ENCODE measurements at places on chromosomes 3 and 15.

GRCh38 chr3:136114421-136114820, 81.7 kb downstream of the MSL2 start:
- H3K4me3 ChIP-seq = no peak overlapping the region
- no peak for DNase-seq
- peaks cover 6% of the 10 kb centered on the region for H3K4me1 ChIP-seq
- no peak overlapping the region for H3K27ac ChIP-seq

GRCh38 chr3:45055411-45056143, 29.5 kb downstream of the CLEC3B start:
- H3K4me3 ChIP-seq = no peak overlapping the region
- no peak for DNase-seq
- H3K36me3 ChIP-seq = no peaks in the 10 kb centered on the region
- H3K27me3 ChIP-seq = peaks cover 18% of the 10 kb centered on the region

GRCh38 chr3:132008837-132009236, 26.0 kb downstream of the CPNE4 start:
- H3K4me3 ChIP-seq = no peak overlapping the region
- H3K27me3 ChIP-seq = no peaks in the 10 kb centered on the region
- no peak for DNase-seq
- H3K4me1 ChIP-seq = no peaks in the 10 kb centered on the region
- no peak overlapping the region for H3K27ac ChIP-seq
- H3K36me3 ChIP-seq = no peaks in the 10 kb centered on the region

GRCh38 chr3:78940128-78940527, 827.7 kb downstream of the ROBO1 start:
- no peaks in the 10 kb centered on the region for H3K36me3 ChIP-seq
- no peak overlapping the region for H3K4me3 ChIP-seq
- no peak for DNase-seq
- H3K27me3 ChIP-seq = no peaks in the 10 kb centered on the region
- H3K4me1 ChIP-seq = no peaks in the 10 kb centered on the region
- H3K27ac ChIP-seq = no peak overlapping the region

GRCh38 chr3:39849992-39850715, 40.7 kb downstream of the MYRIP start:
- H3K36me3 ChIP-seq = no peaks in the 10 kb centered on the region
- no peak overlapping the region for H3K4me3 ChIP-seq
- H3K27ac ChIP-seq = no peak overlapping the region
- DNase-seq = no peak
- peaks cover 6% of the 10 kb centered on the region for H3K27me3 ChIP-seq

GRCh38 chr15:43225201-43225949, 4.6 kb upstream of the EPB42 start:
- no peak overlapping the region for H3K27ac ChIP-seq
- H3K36me3 ChIP-seq = no peaks in the 10 kb centered on the region
- H3K4me1 ChIP-seq = peaks cover 2% of the 10 kb centered on the region
- peak overlapping the region; percentile 31 for H3K4me3 ChIP-seq

DNA sequence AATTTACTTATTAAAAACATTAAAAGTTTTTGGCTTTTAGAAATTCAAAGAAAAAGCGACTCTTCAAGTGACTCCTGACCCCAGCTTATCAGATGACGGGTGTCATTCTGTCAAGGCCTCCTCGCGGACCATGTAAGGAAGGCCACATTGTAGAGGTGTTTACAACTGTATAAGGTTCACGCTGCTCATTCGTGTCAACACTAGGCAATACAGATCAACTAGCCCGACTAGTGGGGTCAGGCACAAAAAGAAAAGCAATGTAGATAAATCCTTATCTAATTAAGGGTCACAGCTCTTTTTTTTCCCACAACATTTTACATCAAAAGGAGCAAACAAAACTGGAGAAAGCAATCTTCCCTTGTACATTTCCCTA, 207.5 kb upstream of the NR2F2 start:
- H3K36me3 ChIP-seq = no peaks in the 10 kb centered on the region
- H3K4me3 ChIP-seq = no peak overlapping the region
- no peak overlapping the region for H3K27ac ChIP-seq
- no peak for DNase-seq

GRCh38 chr3:25663347-25663868, 1.3 kb downstream of the TOP2B start:
- peak overlapping the region; percentile 92 for H3K27ac ChIP-seq
- peaks cover 11% of the 10 kb centered on the region for H3K36me3 ChIP-seq
- no peaks in the 10 kb centered on the region for H3K27me3 ChIP-seq
- peak overlapping the region; percentile 94 for H3K4me3 ChIP-seq
- H3K4me1 ChIP-seq = peaks cover 37% of the 10 kb centered on the region

- no peaks in the 10 kb centered on the region for H3K4me1 ChIP-seq
- no peaks in the 10 kb centered on the region for H3K27me3 ChIP-seq
Observed at GRCh38 chr3:105495021-105495420, 128.3 kb downstream of the ALCAM start.

DNA sequence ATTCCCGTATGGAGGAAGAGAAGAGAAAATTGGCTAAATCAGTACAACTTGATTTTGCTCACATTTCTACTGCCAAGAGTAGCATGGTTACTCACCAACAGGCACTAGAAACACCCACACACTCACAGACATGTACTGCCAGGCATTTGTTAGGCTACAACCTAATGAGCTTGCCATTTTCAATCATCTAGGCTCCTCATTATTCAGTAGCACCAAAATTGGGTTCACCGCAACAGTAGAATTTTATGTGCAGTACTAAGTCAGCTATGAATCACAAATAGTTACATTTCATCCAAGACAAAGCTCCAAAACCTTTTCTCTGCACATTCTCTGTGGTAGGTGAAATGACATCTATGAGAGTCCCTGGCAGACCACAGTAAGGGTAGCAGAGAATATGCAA, 15.0 kb upstream of the THUMPD3 start:
- H3K27me3 ChIP-seq = no peaks in the 10 kb centered on the region
- H3K36me3 ChIP-seq = no peaks in the 10 kb centered on the region
- no peak overlapping the region for H3K27ac ChIP-seq

GRCh38 chr3:99532246-99532645, 106.1 kb upstream of the COL8A1 start:
- no peak overlapping the region for H3K4me3 ChIP-seq
- no peak for DNase-seq
- H3K27me3 ChIP-seq = no peaks in the 10 kb centered on the region
- no peaks in the 10 kb centered on the region for H3K36me3 ChIP-seq

DNA sequence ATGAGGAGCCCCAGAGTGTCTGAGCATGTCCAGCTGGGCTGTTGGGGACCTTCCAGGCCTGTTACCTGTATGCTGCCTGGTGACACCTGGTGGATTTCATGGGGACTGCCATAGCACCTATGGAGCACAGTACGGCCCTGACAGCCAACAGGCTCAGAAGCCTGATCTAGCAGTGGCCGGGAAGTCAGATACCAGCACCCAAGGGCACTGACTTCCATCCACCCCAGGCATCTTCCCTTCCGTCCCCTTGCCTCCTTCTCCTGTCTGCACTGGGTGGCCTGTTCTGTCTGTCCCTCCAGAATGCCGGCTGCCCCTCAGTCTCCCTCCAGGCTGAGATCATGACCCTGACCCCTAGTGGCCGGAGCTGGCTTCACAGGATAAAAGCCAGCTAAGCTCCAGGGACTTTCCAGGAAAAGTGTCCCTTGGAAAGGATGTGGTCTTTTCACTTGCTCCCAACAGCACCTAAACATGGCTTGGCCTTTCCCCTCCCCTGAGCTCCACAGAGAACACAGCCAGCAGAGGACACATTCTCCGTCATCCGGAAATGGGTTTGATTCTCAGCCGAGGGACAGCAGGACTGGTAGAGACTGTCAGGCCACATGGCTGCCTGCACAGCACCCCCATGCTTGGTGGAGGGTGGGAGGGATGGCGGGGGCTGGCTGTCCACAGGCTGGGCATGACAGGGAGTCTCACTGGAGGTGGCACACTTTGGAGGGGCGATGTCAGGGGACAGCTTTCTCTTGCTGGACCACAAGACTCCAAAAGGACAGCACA, 9.5 kb downstream of the RPS17 start:
- H3K27ac ChIP-seq = peak overlapping the region; percentile 61
- peak overlapping the region; percentile 66 for H3K4me3 ChIP-seq
- DNase-seq = peak; percentile 75
- peaks cover 9% of the 10 kb centered on the region for H3K4me1 ChIP-seq
- no peaks in the 10 kb centered on the region for H3K27me3 ChIP-seq

DNA sequence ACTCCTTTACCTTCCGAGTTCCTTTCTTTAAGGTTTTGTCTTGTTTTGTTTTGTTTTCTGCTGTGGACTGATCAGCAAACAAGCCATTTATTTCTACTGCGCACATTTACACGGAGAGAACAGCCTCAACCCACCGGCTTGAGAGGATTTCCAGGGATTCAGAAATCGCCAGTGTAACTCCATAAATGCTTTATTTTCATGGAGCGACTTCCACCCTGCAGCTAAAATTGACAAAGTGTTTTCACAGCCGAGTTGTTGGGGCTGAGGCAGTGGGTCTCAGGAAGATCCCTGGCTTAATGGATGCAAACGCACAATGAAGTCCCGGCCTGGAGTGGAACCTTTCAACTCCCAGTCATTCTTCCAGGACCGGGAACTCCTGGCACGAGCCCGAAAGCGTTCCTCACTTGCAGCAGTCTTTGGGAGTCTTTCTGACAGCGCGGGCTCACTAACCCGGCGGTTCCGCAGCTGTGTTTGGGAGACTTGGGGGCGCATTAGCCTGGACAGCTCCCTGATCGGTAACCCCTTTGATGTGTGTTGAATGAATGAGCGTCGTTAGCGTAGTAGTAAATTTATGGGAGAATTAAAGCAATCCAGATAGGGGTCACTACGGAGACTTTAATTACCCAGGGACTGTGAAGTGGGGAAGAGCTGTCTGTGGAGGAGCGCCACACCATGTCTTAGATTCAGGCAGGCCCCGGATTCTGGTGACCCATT, 785 bp upstream of the MYRIP start:
- peak overlapping the region; percentile 21 for H3K27ac ChIP-seq
- DNase-seq = no peak
- H3K36me3 ChIP-seq = no peaks in the 10 kb centered on the region
- peaks cover 13% of the 10 kb centered on the region for H3K4me1 ChIP-seq
- H3K4me3 ChIP-seq = peak overlapping the region; percentile 41
- peaks cover 54% of the 10 kb centered on the region for H3K27me3 ChIP-seq

DNA sequence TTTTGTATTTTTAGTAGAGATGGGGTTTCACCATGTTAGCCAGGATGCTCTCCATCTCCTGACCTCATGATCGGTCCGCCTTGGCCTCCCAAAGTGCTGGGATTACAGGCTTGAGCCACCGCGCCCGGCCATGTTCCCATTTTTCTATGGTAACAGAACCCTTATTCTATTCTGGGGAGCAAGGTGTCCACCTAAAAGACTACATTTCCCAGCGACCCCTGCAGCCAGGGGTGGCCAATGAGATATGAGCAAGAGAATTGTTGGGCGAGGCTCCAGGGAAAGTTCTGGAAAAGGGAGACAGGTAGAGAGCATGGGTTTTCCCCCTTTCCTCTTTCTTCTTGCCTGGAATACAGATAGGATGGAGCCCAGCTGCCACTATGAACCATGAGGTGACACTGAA, 96.9 kb downstream of the LINGO1 start:
- no peak overlapping the region for H3K4me3 ChIP-seq
- H3K27me3 ChIP-seq = peaks cover 18% of the 10 kb centered on the region
- H3K4me1 ChIP-seq = no peaks in the 10 kb centered on the region
- no peak overlapping the region for H3K27ac ChIP-seq
- no peak for DNase-seq
- H3K36me3 ChIP-seq = no peaks in the 10 kb centered on the region

- peaks cover 10% of the 10 kb centered on the region for H3K4me1 ChIP-seq
- no peaks in the 10 kb centered on the region for H3K27me3 ChIP-seq
- DNase-seq = no peak
- peaks cover 20% of the 10 kb centered on the region for H3K36me3 ChIP-seq
- H3K27ac ChIP-seq = no peak overlapping the region
Observed at GRCh38 chr3:28294667-28295413, 53.4 kb downstream of the CMC1 start.

DNA sequence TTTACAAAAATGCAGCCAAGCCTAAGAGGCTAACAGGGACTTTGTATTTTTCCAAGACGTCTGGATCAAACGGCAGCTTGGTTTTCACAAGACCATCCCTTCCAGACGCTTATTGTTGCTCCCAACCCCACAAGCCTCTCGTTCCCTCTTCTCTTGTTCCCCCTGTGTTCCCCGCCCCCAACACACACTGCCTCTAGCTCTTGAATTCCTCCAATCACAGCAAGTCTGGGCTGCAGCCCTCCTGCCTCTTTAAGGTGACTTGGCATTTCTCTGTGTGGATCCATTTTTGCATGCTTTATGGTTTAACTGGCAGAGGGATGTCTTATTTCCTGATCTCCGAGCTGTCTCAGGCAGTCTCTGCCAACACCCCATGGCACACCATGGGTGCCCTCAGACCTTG, 182.2 kb downstream of the ABHD5 start:
- no peak overlapping the region for H3K27ac ChIP-seq
- H3K36me3 ChIP-seq = no peaks in the 10 kb centered on the region
- H3K4me1 ChIP-seq = no peaks in the 10 kb centered on the region
- no peak overlapping the region for H3K4me3 ChIP-seq

DNA sequence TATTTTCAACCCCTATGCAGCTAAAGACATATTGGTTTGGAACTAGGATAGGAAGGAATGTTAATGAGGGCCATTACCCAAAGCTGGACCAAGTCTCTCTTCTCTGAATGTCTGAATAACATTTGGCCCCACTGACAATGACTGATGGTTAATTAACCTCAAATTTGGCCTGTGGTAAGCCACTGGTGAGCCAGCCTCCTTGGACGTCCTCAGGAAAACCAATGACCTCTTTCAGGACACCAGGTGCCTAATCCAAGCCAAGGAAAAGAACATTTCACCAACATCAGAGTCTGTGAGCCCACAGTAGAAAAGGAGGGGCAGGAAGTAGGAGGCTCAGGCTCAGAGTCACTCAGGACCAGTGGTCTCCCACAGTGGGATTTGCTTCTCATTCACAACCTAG, 56.4 kb upstream of the ETV5 start:
- H3K4me3 ChIP-seq = no peak overlapping the region
- H3K27me3 ChIP-seq = peaks cover 39% of the 10 kb centered on the region
- no peak for DNase-seq
- peaks cover 1% of the 10 kb centered on the region for H3K36me3 ChIP-seq
- peaks cover 2% of the 10 kb centered on the region for H3K4me1 ChIP-seq
- H3K27ac ChIP-seq = no peak overlapping the region

DNA sequence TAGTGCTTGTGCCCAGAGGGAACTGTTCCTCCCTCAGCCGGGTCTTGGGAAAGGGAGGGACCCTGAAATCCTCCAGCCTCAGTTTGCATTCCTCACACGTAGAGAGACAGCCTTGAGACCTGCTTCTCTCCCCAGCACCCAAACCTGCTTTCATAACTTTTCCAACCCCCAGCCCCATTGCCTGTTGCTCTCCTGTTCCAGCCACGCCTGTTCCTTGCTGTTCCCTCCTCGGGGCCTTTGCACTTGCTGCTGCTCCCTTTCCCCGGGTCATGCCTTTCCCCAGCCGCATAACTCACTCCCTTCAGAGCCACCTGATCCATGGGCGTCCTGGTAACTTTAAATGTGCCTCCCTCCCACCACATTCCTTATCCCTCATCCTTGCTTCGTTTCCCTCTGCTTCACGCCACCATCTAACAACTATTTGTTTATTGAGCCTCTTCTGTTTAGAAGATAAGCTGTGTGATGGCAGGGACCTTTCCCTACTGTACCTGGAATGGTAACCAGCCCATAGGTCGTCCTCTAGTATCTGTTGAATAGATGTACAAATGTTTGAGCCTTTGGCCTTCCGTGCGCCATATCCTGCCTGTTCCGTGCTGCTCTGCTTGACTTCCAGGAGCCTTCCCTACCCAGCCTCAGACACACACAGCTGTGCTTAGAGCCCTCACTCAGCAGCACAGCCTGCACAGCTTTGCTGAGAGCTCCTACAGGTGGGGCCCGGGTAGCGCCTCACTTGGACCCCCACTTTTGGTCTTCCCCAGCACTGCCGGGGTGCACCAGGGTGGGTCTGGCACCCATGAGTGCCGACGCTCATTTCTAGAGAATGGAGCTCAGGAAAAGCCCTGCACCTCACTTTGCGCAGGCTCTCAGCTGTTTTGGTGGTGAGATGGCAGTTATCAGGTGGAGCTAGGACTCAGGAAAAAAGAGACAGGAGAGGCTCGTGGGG, 60.2 kb downstream of the SCN5A start:
- H3K4me3 ChIP-seq = no peak overlapping the region
- no peak overlapping the region for H3K27ac ChIP-seq
- peak; percentile 4 for DNase-seq
- no peaks in the 10 kb centered on the region for H3K36me3 ChIP-seq
